GM23248 (cell line): ENCODE measurements at places on chromosomes 1 and 21. TPM values are rescaled to one million over a fixed set of nuclear protein-coding genes. Genes with fewer than 3 reads are reported as not detected.
A peak's percentile ranks its signal among the peaks of the same experiment; 100 is the strongest.

GRCh38 chr1:200983035-200983561 is 40.4 kb downstream of the KIF21B start:
- DNase-seq = no peak

HJV gene
- polyA plus RNA-seq = not detected in 2 replicates

DNA sequence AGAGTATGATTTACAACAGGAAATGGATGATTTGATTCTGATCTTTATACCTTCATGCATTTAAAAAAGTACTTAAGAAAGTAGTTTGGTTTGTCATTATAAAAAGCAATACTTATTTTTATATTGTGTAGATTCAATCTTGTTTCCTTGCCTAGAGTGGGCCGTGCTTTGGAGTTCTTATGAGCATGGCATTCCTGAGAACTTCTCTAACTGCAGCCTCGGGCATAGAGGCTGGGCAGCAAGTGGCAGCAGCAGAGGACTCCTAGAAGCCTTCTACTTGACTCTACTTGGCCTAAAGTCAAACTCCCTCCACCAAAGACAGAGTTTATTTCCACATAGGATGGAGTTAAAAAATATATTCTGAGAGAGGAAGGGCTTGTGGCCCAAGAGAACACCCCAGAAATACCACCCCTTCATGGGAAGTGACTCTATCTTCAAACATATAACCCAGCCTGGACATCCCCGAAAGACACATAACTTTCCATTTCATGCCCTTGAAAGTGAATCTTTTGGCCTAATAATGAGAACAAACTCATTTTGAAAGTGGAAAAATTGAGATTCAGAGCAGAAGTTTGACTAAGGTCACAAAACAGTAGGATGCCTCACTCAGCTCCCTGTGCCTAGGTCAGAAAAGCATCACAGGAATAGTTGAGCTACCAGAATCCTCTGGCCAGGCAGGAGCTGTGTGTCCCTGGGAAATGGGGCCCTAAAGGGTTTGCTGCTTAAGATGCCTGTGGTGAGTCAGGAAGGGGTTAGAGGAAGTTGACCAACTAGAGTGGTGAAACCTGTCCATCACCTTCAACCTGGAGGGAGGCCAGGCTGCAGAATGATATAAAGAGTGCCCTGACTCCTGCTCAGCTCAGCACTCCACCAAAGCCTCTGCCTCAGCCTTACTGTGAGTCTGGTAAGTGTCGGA is at the start of gene IVL:
IVL (plus strand) TSS at position 861 of the 916 bp plus-strand sequence. CDS start 1,252 bp downstream, outside the sequence.
- peak; percentile 56 for DNase-seq

- DNase-seq = peak; percentile 66
Observed at GRCh38 chr21:38669186-38669585, 136.5 kb upstream of the ETS2 start.

DNA sequence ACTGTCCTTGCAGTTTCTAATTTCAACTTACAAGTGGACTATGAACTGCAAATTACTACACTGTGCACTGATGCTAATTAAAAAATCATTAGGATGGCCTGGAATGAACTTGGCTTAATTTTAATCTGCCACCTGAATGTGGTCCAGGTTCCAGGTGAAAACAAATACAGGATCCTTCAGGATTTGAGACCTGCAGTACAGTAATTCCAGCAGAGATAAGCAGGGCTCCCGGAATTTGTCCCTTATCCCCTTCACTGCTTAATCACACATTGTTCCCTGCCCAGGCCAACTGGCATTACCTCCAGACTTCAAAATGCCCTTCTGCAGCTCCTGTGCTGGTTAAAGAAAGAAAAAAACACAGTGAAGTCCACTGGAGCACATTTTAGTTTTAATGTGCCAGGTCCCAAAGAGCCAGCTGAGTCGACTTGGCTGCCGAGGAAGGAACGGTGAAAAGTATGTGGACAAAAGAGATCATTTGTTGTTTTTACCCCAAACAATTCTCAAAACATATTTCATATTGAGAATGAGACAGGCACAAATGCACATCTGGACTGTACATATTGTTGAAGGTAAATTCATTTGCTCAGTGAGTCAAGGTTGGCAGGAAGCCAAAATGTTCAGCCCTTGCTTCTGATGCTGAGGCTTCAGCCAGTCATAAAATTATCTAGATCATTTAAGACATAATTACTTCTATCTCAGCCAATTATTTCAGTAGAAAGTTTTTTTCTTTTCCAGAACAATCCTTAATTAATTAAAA is 28.3 kb downstream of the DEGS1 start:
- peak; percentile 78 for DNase-seq

GRCh38 chr1:15206418-15207030 is 40.5 kb upstream of the FHAD1 start:
- no peak for DNase-seq

DNA sequence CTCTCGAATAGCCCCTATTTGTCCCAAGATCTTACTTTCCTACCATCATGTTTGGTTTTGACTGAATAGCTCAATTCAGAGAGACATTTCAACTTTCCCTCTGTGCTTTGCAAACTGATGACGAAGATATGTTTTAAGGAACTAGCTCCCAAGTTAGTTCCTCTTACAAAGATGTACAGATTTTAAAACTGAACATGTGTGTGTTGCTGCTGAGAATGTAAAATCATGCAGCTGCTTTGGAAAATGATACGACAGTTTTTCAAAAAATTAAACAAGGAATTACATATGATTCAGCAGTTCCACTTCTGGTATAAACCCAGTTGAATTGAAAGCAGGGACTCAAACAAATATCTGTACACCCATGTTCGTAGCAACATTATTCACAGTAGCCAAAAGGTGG is 33.6 kb downstream of the KIF26B start:
- DNase-seq = no peak

DNA sequence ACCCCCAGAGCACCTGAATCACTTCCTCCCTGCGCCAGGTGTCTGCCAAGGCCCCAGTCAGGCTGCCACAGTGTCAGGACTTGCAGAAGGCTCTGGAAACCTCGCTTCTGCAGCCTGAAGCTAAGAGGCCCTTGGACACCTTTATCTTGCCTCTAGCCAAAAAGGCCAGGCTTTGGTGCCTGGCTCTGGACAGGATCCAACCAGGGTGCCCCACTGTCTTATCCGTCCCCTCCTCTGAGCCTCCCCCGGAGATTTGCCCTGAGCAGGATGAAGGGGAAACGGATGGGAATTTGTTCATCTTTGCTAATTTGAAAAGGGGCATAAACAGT is 12.8 kb upstream of the CLSTN1 start:
- DNase-seq = no peak

RIPPLY3 gene
- polyA plus RNA-seq = not detected in 2 replicates

HMCN1 gene
- 1.8 and 2.1 TPM in 2 replicates for polyA plus RNA-seq

- DNase-seq = peak; percentile 45
Observed at GRCh38 chr1:25522031-25522655, 21.3 kb upstream of the LDLRAP1 start.

DNA sequence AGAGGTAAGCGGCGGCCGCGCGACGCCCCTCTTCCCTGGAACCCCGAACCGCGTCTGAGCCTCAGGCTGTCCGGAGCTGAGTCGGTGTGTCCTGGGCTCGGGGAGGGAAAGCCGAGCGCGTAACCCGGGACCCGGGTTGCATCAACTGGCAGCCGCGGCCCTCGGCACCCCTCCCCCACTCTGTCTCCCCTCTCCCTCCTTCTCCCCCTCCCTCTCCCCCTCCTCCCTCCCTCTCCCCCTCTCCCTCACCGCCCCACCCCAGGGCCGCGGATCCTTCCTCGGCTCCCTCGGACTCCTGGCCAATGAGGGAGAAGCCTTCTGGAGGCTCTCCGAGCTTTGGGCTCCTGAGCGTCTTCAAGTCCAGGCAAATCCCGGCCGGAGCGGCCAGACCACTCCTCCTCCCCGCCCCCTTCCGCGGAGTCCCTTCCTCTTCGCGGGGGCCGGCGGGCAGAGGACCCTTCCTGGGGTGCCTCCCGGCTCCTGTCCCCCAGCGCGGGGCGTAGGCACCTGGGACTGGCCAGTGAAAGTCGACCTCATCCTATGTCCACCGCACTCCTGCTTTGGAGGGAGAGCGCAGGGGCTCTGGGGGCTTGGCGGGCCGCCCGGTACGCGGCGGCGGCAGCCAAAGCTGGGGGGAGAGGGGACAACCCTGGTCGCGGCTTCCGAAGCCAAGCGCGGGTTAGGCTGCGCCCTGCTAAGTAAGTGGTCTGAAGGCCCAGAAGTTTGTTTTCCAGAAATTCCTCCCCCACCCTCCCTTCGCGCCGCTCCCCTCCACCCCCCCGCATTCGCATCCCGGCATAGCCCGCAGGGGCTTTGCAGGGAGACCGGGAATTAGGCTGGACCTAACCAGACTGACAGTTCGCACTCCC is 850 bp downstream of the SESN2 start:
- DNase-seq = peak; percentile 87

- peak; percentile 18 for DNase-seq
Observed at GRCh38 chr21:37744551-37744950, 171.7 kb downstream of the KCNJ6 start.

- peak; percentile 48 for DNase-seq
Observed at GRCh38 chr1:206735553-206736031, 35.0 kb upstream of the IL19 start.

GRCh38 chr1:159171254-159171687 is at the start of gene CADM3:
CADM3 (plus strand) TSS chr1:159171615; CDS start chr1:159171766, 151 bp downstream.
- DNase-seq = no peak

SELENOF gene
- 296 and 298 TPM in 2 replicates for polyA plus RNA-seq

GRCh38 chr1:48039088-48040054 is 42.2 kb upstream of the TRABD2B start:
- no peak for DNase-seq

PTCH2 gene
- polyA plus RNA-seq = 0.05 and 0.11 TPM in 2 replicates

GRCh38 chr21:39463308-39463707 is 11.5 kb downstream of the SH3BGR start:
- DNase-seq = no peak

GRCh38 chr21:33383056-33383888 is 19.9 kb upstream of the IFNGR2 start:
- DNase-seq = peak; percentile 88

- DNase-seq = no peak
Observed at GRCh38 chr1:75583282-75583681, 27.6 kb downstream of the SLC44A5 start.

GRCh38 chr1:7967651-7968050 is 6.1 kb downstream of the PARK7 start:
- DNase-seq = no peak

DNA sequence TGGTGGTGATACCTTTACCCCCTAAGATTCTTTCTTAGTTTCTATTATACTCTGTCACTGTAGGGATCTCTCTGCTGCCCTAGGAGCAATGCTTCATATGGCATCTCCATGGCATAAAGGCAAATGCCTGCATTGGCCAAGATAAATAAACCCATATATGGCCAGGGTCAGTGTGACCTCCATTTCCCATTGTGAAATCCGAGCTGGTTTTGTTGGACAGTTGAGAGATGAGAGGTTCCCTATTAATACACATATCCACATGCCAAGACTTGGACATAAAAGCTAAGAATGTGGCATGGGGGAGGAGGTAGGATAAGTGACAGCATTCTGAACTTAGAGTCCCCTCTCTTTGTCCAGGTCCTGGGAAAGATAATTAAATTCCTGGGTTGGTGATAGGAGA is 1.4 kb downstream of the TPM3 start:
- DNase-seq = no peak

GPA33 gene
- polyA plus RNA-seq = not detected in 2 replicates

GRCh38 chr1:180181048-180181447 is 26.4 kb downstream of the QSOX1 start:
- DNase-seq = peak; percentile 39

DNA sequence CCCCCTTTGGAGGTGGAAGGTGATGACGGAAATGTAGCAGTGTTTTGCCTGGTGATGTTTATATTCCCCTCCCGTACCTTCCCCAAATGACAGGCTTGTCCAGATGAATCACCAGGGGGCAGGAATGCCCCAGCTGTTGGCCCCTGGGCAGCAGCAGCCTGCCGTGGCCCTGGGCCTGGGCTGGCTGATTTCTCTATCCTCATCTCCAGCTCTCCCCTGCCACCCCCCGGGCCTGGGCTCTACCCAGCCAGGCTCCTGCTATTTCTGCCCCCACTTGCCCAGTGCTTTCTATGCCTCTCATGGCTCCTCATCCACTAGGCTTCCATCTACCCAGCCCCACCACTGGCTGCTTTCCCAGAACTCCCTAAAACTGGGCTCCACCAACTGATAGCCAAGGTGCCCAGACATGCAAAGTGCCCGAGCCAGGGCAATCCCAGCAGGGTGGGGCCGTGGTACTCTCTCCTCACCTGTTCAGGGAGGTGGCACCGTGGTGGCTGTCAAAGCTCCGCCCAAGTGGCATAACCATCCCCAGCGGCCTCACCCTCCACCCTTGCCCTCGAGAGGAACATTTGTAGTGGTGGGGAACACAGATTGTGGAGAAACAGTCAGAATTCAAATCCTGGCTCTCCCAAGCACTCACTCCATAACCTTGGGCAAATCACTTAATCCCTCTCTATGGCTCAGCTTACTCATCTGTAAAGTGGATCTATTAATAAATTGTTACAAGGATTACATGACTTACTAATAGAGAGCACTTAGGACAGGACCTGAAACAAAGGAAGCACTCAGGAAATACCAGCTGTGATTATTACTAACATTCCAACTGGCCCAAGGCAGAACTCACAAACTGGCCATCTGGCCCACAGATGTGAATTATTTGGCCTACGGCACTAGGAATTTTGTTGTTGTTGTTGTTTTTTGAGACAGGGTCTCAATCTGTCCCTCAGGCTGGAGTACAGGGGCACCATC is 12.8 kb upstream of the ECE1 start:
- peak; percentile 90 for DNase-seq

DNA sequence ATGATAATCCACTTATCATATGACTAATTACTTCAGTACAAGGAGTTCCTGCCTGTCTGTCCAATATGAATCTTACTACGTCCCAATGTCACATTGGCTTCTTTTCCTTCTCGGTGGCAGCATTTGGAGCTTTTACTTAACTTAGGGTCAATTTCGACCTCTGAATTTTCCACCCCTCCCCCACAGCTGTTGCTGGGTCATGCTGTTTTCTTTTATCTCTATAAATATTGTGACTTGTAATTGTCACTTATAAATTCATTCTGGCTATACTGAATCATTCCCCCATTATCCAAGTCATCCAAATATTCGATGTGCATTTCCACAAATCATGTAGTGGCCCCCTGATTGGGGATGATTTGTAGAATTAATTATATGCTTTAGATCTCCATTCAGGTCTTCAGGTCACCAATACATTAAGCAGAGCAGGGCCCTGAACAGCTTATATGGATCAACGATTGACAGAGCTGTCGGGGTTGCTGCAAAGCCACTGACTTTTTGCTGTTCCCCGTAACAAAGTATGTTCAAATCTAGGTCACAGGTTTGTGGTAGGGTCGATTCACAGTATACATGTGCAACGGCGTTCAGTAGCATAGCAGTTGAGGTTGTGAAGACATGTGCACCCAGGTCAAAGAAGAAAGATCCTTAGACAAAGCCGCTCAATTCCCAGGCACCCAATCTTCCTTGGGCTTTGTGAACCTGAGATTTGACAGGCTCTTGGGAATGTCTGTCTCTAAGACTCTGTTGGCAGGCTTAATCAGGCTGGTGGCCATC is 18.3 kb upstream of the RNU1-4 start:
- DNase-seq = no peak

DNA sequence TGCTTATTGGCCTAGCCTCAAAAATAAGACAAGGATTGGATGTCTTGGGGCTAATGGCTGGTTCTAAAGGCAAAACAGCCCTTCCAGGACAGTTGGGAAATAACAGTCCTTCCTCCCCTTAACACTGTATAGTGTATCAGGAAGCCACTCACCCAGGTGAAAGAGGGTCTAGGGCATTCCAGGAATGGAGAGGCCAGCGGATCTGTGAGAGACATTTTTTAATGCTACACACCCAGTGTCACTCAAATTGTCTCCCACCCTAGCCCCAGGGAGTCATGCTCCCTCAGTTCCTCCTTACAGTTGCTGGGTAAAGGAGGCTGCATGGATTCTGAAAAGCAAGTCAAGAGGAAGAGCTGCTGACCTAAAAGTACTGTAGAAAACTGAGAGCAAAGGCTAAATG is 24.1 kb upstream of the EXO1 start:
- no peak for DNase-seq
